ENCODE measurements at places on chromosomes 6 and 20.

DNA sequence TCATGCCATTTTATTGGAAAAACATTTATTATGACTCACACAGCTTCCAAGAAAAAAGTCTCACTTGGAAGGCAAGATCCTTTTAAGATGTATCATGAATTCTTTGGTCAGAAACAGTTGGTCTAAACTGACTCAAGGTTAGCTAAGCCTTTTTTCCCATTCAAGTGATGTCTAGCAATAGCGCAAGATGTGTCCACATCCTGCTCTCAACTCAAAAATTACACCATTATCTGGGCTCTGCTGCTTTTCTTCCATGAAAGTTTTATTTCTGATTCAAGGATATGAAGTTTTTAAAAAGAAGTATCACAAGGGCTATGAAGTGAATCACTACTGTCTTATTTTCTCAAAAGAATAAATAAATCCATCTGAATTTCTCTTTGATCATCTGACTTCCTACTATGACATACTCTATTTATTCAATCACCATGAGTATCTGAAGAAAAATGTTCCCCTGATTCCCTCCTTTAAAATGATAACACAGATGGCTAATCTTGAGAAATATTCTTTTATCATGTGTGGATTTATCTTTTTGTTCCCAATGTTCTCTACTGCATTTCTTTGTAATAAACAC lies 139.2 kb downstream of the AHI1 start:
- DNase-seq, result no peak

DNA sequence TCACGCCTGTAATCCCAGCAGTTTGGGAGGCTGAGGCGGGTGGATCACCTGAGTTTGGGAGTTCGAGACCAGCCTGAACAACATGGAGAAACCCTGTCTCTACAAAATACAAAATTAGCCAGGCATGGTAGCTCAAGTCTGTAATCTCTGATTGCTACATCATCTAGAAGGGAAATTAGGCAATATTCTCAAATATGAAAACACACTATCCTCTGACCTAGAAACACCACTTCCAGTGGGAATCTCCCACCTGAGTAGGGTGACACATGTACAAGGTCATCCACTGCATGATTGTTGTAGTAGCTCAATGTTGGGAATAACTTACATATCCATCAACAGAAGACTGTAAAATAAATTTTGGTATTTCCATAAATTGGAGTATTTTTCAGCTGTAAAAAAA lies 19.1 kb upstream of the SIRPD start:
- DNase-seq, result no peak

GRCh38 chr20:54132612-54133433 lies 41.0 kb downstream of the CYP24A1 start:
- peak; percentile 53 for DNase-seq

- DNase-seq, result no peak
Observed at GRCh38 chr6:49430187-49430586, 32.9 kb downstream of the MMUT start.

DNA sequence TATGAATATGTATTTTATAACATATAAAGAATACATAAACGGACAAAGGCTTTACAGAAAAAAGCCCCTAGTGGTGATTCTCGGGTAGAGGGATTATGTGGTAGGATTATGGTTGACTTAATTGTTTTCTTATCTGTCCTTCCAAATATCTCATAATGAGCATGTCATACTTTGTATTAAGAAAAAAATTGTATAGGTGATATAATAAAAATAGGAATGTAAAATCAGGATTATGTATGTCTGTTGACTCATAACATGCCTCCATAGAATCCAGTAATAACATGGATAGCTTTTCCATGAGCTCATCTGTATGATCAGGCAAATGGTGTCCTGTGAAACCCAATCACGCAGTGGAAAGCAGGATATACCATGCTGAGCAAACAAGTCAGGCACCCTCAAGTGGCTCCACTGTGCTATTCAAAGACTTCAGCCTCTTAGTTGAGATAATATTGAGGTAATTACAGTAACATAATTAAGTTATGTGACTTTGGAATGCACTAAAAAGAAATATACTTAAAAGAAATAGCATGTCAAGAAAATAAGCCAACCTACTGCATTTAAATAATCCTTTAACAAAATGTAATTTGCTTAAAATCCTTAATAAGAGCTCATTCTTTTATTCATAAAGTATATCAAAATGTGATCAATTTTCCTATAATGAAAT lies 39.6 kb upstream of the PRELID3B start:
- DNase-seq, result no peak

DNA sequence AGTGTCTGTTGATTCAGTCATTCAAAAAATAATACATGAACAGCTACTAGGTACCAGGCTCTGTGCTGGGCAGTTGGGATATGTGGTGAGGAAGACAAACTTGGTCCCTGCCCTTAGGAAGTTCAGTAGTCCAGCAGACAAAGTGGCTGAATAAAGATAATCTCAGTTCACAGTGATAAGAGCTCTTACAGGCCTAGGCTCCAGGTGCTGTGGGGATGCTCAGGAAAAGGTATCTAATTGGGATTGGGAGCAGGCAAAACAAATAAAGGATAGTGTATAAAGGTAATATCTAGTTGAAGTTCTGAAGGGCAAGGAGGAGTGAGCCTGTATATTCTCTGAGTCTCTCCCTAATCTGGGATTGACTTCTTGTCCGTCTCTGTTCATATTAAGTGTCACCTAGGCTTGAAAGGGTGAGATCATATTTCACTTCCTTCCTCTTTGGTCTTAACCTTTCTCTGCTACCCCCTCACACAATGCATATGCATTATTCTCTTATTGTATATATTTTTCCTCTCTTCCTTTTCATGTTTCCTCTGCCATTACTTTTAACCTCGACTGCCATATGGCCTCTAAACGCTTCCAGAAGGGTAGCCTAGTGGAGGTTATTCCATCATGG lies 13.5 kb downstream of the PTPN1 start:
- no peak for DNase-seq
